ENCODE measurements at places on chromosomes 4 and X.

- DNase-seq = no peak
Observed at GRCh38 chrX:20969565-20969964, 404.7 kb upstream of the CNKSR2 start.

DNA sequence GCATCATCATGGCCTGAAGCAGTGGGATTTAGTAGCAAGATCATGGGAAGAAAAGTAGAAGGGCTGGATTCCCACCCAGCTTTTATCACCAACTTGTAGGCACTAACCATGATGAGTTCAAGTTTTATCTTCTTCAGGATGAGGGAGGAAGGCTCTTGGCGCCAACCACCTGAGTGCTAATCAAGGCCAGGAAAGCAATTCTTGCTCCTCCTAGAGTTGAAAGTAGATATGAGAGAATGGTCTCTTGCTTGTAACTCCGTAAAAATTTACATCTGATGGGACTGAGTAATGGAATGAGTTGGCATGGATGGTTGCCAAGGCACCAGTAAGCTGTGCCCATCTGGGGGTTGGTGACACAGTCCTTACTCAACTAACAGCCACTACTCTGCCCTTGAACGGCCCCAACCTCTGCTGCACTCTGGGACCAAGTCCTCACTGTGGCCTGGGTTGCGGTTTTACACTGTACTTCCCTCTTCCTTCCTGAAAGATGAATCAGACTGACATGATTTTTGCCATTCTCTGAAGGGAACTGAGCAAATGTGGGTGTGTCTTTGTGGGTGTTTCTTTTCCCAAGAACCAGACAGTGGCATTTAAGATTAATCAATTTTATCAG, 39.4 kb upstream of the NDP start:
- DNase-seq = no peak

DNA sequence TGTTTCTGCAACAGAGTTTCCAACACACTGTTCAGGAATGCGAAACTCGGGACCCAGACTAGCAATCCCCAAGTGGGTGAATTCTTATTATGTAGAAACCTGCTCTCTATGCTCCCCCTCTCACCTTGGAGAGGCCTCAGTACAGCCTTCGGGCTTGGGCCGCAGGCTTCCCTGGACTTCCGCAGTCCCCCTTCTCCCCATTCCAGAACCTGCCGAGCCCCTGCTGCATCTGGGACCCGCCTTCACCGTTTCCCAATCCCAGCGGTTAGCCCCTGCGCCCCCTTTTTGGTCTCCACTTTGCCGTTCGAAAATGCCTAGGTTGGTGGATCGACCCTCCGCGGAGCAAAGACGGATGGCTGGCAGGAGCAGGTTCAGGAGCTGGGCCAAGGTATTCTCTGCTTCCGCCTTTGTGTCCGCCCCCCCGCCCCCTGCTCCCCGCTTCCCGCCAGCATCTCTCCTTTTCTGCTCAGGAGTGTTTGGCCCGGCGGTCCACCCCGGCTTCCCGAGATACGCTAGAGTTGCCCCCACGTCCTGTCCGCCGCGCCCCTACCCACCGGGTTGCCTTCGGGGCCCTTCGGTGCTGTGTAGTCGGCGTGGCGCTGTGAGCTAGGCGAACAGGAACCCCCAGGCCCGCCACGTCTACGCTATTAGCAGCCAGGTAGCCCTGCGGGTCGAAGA, 11.5 kb downstream of the HAND2 start:
- no peak for DNase-seq

DNA sequence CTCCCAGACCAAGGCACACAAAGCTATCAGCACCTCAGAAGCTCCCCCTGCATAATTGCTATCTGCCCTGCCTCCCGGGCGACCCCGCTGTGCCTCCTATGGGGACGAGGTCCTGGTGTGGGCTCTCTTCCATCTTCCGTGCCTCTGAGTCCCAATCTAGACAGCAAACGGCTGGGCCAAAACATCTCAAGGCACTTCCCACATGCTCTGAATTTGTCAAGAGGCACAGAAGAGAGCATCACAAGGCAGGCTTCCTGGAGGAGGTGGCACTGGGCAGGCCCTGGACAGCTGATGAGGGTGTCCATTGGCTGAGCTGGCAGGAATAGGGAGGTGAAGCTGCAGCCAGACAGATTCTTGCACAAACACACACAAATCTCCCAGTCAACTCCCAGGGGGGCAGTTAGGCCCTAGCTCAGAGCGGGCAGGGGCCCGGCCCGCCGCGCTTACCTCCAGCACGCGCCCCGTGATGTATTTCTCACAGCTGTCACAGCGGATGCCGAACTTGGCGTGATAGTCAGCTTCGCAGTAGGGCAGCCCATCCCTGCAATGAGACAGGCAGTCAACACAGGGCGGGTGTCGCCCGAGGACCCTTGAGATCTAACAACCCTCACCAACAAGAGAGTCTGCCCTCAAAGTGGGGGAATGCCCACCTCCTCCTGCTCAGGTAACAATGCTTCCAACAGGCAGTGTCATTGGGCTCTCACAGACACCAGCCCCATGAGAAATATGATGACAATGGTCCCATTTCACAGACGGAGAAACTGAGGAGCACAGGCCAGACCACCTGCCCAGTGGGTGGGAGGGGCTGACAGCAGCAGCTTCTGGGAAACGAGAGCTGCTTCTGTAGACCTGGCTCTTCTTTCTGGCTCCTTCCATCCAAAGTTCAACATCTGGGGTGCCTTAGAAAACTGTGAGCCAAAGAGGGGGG, 81.2 kb downstream of the ABLIM2 start:
- no peak for DNase-seq

DNA sequence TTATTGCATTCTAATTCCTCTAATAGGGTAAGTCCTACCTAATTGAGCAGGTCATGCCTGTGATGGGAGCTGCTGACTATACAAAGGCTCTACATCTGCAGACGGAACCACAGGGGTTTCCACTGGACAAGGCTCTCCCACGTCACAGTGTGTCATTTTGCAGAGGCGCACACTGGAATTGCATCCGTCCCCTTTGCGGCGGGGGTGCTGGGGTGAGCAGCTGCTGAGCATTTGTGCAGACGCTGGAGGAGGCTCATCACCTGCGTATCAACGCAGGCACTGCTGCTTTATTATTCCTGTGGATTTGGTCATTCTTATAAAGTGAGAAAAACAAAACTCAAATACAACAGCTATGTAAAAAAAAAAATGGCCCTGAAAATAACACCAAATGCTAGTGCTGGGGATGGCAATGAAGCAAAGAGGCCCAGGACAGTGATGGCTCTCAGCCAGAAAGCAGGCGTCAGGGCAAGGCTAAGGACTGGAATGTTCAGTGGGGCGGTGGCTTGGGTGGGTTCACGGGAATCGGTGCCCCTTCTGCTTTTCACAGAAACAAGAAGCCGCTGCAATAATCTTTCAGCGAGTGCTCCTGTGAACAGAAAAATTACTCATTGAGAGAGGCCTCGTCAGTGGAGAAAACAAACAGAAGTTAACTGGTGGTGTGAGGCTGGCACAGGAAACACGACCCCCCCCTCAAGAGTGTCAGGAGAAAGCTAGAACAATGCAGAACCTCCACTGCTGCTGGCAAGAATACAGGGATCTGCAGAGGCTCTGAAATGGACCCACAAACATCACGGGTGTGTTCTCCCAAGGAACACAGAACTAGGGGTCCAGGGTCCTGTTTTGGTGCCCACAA, 67.8 kb downstream of the GATB start:
- no peak for DNase-seq

GRCh38 chrX:28391528-28391927, 195.7 kb upstream of the IL1RAPL1 start:
- no peak for DNase-seq

- no peak for DNase-seq
Observed at GRCh38 chrX:103666202-103667107, 20.0 kb downstream of the MORF4L2 start.

Data from D341Med (cell line).